ENCODE measurements at places on chromosomes 5 and 9. TPM values are rescaled to one million over a fixed set of nuclear protein-coding genes. Genes with fewer than 3 reads are reported as not detected.

DNA sequence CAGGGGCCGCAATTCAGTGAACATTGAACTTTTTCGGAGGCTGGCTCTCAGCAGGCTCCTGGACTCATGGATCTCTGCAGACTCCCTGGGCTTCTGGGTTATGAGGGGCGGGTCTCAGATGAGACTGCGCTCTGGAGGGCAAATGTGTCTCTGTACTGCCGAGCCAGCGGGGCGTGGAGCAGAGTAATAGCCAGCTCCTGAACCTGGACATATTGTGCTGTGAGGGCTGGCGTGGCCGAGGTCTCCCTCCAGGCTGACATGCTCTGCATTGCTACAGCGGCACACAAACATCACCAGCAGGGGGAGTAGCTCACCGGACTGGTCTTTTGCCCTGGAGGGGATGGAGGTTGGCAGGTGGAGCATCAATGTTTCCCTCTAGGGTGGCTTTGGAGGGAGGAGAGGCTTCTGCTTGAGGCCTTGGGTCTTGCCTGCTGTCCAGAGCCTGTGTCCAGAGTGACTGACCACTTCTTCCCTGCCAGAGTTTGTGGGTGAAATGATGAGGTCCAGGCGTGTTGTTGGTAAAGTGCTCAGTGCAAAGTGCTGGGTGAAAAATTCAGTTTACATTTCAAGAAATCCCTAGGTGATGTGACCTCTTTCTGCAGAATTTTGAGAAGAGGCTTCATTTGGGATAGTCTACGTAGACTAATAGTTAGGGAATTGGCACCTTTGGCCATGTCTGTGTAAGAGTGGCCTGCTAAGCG is 10.9 kb upstream of the GADD45G start:
- peak; percentile 88 for DNase-seq

DNA sequence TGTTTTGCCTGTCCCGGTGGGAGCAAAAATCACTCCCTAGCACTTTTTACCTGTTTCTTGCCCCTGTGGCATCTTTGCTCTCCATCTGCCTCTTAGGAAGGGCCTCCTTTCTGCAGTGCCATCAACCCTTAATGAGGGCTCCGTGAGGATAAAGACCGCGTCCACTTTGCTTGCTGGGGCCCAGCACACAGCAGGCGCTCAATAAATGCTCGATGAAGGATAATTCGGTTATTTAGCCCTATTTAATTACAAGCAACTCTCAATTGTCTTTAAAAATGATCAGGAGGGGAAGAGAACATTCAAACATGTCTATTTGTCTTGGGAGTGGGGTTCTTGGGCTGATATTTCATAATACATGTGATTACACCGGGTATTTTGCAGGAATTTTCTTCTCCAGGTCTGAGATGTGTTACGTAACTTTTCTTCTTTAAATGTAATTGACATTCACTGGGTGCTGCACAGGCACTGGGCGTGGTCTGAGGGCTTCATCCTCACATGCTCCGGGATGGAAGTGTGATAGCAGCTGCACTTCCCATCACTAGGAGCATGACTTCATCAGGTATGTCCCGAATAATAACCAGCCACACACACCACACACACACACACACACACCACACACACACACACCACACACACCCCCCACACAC is 19.8 kb upstream of the NTNG2 start:
- no peak for DNase-seq

DNA sequence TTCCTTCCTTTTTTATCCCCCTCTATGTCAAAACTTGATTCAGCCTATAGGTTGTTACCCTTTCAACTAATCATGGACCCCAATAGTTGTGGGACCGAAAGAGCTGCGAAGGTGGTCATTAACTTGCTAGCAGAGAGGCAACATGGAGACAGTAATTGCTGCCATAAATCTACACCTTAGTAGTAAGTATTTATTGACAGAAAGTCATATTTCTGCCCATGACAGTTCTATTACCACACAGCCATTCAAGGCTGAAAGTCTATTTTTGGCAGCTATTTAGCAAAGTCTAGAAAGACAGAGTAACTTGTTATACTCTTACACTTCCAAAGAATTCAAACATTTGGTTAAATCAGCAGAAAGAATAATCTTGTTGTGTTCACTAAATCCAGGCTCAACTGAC is 236.2 kb downstream of the PRELID2 start:
- DNase-seq, result no peak

- no peak for DNase-seq
Observed at GRCh38 chr5:165410476-165410875, 1905.1 kb downstream of the MAT2B start.

DNA sequence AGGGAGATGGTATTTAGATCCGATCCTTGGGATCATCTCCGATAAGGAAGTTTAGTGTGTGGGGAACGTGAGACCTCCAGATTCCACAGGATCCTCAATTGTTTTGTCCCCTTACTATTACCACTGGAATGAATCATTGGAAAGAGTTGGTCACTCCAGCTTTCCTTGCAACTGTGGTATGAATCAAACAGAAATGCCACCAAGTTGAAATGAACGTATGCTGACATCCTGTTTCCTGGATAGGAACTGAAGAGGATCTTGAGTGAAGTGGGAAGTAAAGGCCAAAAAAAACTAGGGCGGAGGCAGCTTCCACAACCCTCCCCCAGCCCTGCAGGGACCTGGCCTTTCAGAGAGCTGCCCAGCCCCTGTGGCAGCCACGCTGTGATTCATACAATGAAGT is 23.9 kb downstream of the IRX1 start:
- no peak for DNase-seq

GRCh38 chr5:30930736-30931135 is 262.8 kb upstream of the CDH6 start:
- DNase-seq, result no peak

DNA sequence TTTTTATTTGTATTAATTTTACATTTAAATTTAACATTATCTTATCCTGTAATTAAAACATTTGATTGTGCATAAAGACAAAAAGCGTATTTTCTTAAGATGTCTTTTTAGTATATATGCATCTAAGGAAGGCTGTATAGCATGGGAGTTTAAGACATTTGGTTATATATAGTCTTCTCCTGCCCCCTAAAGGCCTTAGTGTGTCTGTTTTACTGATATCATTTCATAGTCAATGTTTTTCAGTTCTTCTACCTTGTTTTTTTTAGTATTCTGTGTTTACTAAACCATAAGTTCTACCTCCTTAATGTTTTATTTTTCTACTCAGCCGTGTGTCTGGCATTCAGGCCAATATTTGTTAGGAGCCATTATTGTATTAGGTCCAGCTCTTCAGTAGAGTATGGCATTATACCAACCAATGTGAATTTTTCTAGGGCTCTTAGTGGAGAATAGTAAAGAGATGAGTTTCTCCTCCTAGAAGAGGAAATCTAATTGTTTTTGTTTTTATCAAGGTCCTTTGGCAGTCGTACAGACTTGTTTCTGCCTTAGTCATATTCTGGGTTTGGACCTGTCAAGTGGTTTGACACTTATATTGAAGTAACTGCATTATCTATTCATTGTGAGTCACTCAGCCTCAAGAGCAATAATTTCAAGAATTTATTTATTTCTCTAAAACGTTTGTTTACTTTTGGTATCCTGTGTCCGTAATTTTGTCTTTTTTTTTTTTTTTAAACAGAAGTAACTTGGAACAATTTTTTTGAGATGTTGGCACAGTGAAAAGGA is 74.8 kb downstream of the SLF1 start:
- DNase-seq, result peak; percentile 68

DNA sequence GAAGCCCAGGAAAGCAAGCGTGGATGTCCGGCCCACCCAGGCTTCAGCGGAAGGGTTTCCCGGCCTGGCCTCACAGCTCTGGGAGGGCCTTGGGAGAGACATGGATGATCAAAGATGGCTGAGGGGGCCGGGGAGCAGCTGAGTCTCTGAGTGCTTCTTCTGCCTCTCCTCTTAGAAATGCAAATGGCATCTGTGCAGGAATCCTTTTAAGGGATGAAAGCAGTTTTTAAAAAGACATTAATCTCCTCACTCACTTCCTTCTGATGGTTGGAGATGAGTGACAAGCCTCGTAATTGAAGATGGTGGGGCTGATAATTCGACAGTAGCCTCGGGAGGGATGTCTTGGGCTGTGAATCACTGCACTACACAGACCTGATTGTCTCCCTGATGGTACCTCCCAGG is 24.3 kb upstream of the PITX1 start:
- peak; percentile 80 for DNase-seq

GRCh38 chr5:52774005-52774410 is 13.7 kb upstream of the ITGA1 start:
- no peak for DNase-seq

DNA sequence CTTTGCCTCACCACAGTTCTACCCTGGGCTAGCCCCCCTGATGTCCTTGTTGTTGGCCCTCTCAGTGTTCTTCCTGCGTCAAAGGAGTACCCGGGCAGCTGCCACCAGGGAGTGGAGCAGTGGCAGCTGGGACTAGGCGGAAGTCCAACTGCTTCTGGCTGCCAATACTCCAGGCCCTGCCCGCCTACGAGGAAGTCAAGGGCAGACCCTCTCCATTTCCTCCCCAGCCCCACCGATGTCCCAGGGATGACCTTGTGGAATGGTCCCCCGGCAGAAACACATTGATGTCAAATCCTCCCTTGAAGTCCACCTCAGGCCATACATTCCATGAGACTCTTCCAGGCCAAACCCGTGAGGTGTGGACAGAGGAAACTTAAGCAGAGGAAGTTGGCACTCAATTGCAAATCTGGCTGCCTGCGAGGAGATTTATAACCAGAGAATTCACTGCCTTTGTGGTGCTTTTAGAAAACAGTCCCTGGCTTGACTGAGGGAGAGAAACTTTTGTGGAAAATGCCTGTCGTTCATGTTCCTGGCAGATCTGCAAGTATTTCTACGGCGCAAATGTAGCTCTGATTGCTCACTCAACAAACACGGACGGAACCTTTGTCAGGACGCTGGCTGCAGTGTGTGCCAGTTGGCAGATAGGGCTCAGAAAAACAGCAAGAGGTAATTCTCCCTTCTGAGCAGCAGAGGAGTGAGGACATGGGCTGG is 339.7 kb downstream of the RAB3C start:
- no peak for DNase-seq

DNA sequence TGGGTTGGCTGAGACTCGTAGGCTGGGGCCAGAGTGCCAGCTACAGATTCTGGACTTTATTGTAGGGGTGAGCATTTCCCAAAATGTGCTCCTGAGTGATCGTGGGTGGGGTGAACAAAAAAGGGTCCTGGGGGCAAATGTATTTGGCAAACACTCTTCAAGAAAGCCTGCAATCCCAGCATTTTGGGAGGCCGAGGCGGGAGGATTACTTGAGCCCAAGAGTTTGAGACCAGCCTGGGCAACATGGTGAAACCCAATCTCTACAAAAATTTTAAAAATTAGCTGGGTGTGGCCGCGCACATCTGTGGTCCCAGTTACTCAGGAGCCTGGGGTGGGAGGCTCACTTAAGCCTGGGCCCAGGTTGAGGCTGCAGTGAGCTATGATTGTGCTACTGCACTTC is 55.5 kb upstream of the CDKN2AIPNL start:
- DNase-seq, result no peak

DNA sequence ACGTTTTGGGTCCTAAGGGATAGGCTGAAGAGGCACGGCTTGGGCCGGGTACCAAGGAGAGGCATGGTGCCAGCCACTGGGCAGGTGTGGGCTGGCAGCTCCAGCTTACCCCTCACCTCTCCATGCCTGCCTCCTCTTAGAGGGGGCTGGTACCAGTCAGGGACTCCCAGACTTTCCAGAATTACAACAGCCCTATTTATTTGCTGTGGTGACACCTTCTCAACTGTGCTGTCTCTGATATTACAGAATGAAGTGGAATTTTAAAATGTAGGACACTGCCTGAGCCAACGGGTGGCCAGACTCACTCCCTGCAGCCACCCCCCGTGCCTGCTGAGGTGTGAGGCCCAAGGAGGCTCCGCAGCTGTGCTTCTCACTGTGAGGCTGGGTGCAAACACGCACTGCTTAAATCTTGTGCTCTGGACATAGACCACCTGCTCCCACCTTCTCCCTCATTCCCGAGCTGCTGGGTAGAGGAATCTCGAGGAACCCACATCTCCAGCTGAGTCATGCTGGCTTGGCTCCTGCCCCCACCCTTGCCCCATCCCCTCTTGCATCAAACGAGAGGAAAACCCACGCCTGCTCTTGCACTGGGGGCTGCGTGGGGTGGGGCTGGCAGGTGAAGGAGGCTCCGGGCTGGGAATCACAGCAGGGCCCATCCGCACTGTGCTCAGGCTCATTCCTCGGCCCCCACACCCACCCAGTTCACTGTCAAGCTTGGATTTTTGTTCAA is 47.9 kb downstream of the PRRT1B start:
- DNase-seq, result no peak

DNA sequence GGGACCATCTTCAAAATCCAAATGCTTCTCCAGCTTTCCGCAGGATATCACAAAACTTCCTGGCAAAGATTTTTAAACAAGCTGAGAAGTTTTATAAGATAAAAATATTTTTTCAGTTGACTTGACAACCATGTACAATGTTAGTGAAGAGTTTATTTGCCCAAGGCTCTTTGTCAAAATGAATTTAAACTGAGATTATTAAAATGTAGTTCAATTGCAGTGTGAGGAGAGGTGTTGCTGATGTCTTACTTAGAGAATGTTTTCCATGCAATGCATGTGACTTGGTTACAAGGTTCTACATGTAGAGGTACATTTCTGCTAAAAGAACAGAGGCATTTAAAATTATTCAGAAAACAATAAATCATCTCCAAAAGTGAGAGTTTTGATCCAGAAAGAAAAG is 131.4 kb upstream of the MINAR2 start:
- DNase-seq, result no peak

GRCh38 chr9:6590772-6591384 is 54.7 kb downstream of the GLDC start:
- DNase-seq, result no peak

- DNase-seq, result no peak
Observed at GRCh38 chr9:15116130-15116580, 190.9 kb downstream of the TTC39B start.

DNA sequence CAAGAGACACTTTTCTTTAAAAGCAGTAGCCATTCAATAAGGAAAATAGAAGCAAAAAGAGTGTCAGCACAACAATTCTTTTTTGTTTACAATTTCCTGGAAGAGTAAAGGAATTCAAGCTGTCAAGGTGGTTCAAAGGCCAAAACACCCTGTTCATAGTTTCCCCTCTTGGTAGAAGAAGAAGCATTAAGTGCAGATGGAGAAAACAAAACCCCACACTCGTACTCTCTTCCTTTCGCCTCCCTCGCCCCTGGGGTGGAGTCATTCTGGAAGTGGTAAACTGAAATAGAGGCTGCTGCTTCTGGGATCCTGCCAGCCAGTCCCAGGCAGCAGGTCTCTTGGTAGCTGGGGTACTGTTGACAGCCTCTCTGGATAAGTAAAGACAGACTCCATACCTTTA is 105.0 kb downstream of the ANKRD55 start:
- DNase-seq, result no peak

- no peak for DNase-seq
Observed at GRCh38 chr9:77133011-77133410, 44.3 kb upstream of the VPS13A start.

GRCh38 chr5:4255441-4255840 is 659.8 kb downstream of the IRX1 start:
- DNase-seq, result no peak

Gene SPATA31E1
- total RNA-seq, result not detected

Gene EMB
- 166 TPM for total RNA-seq

Gene NUTM2F
- not detected for total RNA-seq

Gene BTNL3
- total RNA-seq, result not detected

Gene FOXI1
- not detected for total RNA-seq

Gene SPOCK1
- total RNA-seq, result 0.54 TPM

Gene OR1J4
- not detected for total RNA-seq

Gene PCA3
- 0.19 TPM for total RNA-seq

All from Karpas-422 (cell line).